ENCODE measurements at places on chromosomes 11 and 22.
A peak's percentile ranks its signal among the peaks of the same experiment; 100 is the strongest.

- no peak for DNase-seq
These were observed 78.5 kb upstream of the PITPNB start for GRCh38 chr22:27997538-27997937.

DNA sequence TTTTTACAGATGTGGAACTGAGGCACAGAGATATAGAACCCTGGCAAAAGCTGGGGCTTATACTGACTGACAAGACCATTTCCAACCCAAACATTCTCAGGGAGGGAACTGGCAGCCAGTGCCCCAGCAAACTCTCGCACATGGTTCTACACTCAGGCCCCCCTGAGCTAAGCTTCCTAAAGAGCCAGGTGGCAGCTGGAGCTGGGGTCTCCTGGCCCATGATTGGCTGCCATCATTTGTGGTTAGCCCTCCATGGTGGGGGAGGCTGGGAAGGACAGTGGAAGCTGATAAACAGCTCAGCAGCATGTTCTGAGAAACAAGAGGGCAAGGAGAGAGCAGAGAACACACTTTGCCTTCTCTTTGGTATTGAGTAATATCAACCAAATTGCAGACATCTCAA, at the start of gene RAG1:
RAG1 (plus strand) TSS at position 314 of the 400 bp plus-strand sequence. CDS start 5,298 bp downstream, outside the sequence.
- no peak for DNase-seq

DNA sequence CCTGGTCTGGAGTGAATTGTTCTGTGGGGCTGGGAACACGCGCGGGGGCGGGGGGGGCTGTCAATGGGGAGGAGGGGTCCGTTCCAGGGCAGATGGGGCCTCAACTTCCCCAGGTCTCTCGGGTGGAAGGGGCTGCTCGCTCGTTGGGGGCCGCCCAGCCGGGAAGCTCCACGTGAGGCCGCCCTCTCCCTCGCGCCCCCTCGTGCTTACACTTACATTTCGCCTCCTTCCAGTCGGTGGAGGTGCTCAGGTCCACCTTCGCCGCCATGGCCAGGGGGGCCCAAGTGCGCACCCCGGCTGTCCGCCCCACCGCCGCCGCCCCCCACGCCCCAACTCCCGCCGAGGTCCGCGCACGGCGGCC, 452 bp downstream of the MACROD1 start:
- peak; percentile 41 for DNase-seq

GRCh38 chr11:3139086-3139440, 26.0 kb downstream of the OSBPL5 start:
- no peak for DNase-seq

GRCh38 chr11:65297026-65297672, 17.5 kb upstream of the CDC42EP2 start:
- DNase-seq = no peak

GRCh38 chr22:31828739-31829138, 74.9 kb downstream of the DEPDC5 start:
- no peak for DNase-seq

DNA sequence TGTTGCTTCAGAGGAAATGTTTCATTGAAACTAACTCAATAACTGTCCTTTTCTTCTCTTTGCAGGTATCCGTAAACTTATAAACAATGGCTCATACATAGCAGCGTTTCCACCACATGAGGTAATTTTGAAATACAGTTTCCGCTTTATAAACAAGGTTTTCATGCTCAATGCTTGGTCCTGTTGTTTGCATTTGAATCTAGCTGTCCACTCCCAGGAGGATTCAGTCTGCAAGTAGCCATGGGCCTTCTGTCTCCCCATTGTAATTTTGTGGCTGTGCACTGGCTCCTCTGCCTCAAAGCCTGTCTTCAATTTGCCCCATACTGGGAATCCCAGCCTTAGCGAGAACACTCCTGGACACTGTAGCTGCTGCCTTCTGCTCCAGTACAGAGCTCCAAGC, 34.7 kb downstream of the MUC15 start:
- no peak for DNase-seq

GRCh38 chr11:32792111-32792947, 2.1 kb downstream of the CCDC73 start:
- no peak for DNase-seq

GRCh38 chr11:2833051-2833715, 52.4 kb downstream of the CDKN1C start:
- no peak for DNase-seq

DNA sequence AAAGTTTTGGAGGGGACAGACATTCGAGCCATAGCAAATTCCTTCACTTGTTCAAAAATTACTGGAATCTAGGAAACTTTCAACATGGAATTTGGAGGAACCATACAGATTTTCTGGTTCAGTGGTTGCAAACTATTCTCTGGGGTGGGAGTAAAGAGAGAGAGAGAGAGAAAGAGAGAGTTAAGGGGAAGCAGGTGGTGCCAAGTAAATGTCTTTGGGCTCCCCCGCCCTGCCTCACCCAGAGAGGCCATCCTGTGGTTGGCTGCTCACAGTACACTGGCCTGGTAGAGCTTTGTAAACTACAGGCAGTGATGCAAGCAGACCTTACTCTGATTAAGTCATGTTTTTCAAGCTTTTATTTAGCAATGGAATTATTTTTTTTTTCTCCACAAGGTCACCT, 82.6 kb downstream of the ADAMTS15 start:
- no peak for DNase-seq

DNA sequence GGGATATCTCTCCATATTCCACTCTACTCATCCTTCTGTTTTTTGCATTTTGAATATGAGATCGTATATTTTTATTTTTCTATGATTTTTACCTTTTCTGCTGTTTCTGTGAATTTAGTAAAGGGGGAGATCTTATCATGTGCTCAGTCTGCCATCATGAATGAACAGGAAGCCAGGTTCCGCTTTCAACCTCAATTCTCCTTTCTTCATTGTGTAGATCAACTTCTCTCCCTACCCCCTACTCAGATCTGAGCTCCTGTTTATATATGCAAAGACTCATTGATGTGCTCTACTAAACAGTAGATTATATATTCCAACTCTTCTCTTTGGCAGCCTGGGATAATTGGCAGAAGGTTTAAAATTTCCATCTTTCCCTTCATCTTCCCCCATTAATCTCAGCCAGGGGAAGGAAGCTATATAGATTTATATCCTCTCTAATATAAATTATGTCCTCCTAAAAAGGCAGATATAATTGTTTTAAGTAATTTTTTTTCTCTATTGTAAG, 336.7 kb upstream of the PLET1 start:
- DNase-seq = no peak
